ENCODE measurements at places on chromosomes 11 and 22. TPM values are rescaled to one million over a fixed set of nuclear protein-coding genes. Genes with fewer than 3 reads are reported as not detected.

- DNase-seq = no peak
Observed at GRCh38 chr11:35488117-35488516, 37.3 kb downstream of the PAMR1 start.

- DNase-seq = peak; percentile 95
Observed at GRCh38 chr11:2945031-2945756, 16.0 kb upstream of the PHLDA2 start.

GRCh38 chr11:9646324-9646723 lies 17.6 kb upstream of the SWAP70 start:
- no peak for DNase-seq

VPREB1 gene
- total RNA-seq = not detected

- DNase-seq = no peak
Observed at GRCh38 chr11:7319501-7319900, 67.8 kb downstream of the SYT9 start.
